ENCODE measurements at places on chromosomes 12 and 14.

DNA sequence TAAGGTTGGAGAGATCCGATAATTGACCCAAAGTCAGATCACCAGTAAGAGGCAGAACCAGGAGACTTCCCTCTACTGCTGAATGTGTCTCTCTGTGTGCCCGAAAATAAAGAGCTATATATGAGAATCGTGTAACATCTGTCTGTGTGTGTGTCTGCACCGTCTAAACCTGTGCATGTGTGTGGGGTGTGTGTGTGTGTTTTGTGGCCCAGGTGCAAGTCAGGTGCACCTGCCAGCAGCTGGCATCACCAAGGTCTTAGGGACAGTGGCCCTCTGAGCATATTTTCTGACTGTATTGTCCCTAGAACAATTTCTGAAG is 24.7 kb upstream of the KRT78 start:
- DNase-seq: no peak

DNA sequence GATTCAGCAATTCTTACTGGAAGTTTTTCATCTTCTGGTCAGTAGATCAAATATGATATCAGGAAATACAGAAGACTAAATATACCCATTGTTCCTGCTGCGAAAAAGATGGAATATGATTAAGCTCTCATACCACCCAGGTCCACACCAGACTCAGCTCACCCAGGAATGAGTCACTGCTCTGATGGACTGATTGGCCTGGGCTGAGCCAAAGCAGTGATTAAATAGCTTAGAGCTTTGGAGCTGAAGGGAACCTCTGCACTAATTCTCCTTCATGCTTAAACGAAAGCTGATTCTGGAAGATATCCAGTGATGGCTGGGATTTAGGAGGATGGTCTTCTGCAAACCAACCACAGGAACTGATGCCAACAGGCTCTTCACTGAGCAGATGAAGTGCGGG is 62.0 kb upstream of the SYT1 start:
- DNase-seq: no peak

DNA sequence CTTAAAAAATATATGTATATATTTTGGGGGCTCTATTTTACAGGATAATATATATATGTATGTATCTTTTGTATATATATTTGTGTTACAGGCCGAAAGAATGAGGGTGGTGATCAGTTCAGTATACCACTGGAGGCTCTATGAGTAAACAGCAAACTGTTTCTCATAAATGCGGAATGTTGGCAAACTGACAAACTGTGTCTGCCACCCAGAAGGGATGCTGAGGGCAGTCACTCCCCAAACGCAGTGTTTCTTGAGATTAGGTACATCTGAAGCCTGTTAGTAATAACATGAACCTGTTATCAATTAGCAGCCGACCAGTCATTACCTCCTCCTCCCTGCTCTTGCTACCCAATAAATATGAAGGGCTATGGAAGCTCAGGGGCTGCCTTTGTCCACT is 20.8 kb downstream of the TNFAIP2 start:
- DNase-seq: no peak

GRCh38 chr12:56725723-56726102 is 614 bp upstream of the NACA start:
- no peak for DNase-seq

DNA sequence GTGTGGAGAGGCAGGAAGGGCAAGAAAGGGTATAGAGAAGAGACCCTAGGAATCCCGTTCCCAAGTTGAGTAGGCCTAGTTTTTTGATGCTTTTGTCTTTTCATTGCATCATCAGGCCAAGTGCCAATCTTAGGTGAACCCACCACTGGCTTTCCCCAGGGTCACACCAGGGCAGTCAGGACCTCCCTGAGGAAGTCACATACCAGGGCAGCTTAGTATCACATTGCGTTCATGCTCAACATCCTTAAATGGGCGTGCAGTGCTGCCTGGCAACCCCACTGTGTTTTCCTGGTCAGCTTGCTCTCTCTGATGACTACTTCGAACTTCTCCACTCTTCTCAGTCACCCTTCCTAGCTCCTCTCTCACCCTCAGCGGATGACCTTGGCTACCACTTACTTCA is 9.0 kb downstream of the ASIC1 start:
- DNase-seq: no peak

DNA sequence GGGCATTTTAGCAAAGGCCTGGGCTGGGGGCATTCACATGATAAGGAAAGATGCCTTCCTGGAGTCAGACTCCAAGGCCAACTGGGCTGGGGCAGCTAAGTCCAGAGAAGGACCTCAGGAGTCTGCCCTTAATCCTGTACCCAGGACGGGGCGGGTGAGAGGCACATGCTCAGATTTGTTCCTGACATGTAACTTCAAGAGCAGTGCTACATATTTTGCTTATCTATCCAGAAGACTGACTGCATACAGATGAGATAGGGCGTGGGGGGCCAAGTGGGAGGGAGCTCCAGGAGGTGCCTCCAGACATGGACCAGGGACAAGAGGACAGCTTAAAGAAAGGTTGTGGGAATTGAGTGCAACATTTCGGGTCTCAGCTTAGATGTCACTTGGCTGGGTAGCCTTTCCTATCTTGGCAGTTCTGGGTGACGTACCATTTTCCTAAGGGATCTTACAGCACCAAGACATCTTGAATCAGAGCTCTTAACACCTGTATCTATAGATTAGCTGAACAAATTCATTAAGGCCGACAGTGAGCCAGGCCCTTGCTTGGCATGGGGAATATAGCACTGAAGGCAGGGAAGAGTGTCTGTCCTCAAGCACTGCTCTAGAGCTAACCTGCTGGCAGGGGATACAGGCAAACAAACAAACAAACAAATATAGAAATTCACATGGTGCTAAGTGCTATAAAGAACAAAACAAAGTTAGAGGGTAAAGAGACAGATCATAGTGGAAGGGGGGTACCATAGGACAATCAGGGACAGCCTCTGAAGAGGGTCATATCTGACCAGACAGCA is 61.2 kb downstream of the PTPN21 start:
- DNase-seq: no peak

DNA sequence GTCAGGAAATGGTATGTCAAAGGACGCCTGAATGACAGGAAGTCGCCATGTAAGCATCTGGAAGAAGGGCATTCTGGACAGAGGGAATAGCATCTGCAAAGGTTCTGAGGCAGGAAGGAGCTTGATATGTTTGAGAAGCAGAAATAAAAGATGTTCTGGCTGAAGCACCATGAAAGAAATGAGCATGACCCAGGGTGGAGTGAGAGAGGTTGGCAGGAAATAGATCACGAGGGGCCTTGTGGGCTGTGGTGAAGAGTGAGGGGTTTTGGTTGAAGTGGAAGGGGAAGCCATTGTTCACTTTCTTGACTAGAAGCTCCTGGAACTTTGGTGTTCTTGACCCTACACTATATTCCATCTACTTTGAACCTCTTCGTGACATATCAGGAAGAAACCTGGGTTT is 99.4 kb upstream of the PARP11 start:
- no peak for DNase-seq

DNA sequence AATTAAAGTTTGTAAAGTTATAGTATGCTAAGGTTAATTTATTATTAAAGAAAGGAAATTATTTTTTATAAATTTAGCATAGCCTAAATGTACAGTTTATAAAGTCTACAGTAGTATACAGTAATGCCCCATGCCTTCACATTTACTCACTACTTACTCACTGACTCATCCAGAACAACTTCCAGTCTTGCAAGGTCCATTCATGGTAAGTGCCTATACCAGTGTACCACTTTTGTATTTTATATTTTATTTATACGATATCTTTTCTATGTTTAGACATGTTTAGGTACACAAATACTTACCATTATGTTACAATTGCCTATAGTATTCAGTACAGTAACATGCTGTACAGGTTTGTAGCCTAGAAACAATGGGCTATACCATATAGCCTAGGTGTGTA is 95.1 kb upstream of the GRIN2B start:
- no peak for DNase-seq

- no peak for DNase-seq
Observed at GRCh38 chr12:12719496-12719895, 2.3 kb downstream of the CDKN1B start.

- no peak for DNase-seq
Observed at GRCh38 chr14:69259527-69260189, at the start of gene GALNT16. Gene GALNT16 (plus strand): TSS chr14:69260158. CDS start chr14:69260291, 133 bp downstream.

DNA sequence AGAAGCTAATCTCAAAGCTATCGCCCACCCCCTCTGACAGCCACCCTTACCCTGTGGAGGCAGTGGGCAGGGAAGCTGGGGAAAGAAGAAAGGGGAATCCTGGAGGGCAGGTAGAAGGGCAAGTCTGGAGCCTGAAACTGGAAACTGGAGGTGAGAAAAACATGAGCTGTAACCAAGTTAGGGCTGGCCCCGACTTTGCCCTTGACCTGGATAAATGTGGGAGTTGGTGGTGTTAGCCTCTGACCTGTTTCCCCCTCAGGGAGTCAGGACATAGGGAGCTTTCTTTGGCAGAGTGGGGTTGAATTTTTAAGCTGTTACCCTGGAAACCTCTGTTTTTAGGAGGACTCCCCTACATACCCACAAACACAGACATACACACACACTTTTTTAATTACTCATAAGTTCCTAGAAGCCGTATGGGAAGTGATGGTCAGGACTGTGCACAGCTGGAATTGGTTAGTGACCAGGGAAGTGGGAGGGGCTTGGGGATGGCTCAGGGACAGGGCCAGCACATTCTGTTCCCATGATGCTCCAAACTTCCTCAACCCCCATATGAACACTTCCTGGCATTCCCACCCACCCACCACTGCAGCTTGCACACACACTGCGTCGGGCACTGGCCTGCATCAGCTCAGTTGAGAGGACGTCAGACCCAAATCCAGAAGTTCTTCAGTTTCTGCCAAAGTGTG is 5.0 kb upstream of the MMP19 start:
- DNase-seq: peak; percentile 26

GRCh38 chr12:50404307-50404706 is 3.6 kb downstream of the LARP4 start:
- DNase-seq: no peak

GRCh38 chr12:132838410-132839080 is 9.9 kb upstream of the GOLGA3 start:
- DNase-seq: no peak

DNA sequence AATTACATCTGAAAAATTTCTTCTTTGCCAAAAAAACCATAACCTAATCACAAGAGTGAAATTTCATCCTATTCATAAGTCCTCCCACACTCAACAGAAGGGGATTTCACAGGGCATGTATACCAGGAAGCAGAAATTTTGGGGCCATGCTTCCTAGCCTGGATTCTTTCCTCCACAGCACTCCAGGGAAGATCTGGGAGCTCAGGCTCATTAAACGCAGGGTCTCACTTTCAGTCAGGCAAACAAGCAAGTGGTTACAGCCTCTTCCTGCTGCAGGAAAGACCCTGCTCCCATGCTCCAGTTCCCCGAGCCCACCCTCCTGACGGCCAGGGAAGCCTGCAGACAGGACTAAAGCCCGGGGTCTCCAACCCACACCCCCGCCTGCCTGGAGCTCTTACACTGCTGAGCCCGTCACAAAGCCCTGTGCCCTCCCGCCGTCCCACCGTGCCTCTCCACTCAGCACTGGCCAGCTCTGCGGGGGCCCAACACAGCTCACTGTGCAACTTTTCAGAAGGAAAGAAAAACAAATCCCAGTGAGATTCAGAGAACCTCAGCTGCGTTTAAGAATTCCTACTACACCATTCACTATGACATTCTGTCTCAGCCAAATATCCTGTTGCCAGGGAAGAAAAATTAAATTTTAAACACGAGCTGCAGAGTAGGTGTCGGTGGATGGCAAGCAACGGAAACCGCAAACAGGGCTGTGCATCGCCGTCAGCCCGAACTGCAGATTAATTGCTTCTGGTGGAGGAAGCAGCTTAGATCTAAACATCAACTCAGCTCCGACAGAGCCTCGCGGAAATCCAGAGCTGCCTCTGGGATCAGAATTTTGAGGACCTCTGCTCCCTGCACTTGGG is 106.7 kb upstream of the SFSWAP start:
- DNase-seq: no peak

All from HepG2 (cell line).